ENCODE measurements at places on chromosomes 1 and 21.

DNA sequence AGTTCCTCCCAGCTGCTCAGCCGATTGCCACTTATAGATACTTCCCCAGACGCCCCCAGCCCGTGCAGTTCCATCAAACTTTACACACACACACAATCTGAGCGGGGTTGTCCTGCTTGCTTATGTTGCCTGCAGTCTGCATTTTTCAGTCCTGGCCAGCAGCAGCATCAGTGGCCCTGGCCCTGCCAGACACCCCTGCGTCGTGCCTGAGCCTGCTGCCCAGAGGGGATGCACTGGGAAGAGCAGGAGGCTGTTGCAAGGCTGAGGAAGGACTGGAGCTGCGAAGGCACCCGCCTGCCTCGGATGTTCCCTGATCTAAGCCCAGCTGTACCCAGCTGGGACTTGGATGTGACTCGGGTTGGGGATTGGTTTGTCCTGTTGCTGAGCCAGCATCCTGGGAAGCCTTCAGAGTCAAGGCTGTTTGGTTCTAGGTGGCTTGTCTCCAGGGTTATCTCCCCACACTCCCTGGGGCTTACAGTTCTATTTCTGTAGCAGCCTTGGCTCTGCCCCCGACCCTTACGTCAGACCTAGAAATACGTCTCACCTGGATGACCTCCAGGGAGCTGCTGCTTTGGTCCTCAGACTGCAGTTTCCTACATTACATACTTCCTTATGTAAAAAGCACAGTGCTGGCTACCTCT is 42.3 kb downstream of the MAN1C1 start:
- no peak for DNase-seq

- DNase-seq: no peak
Measured at GRCh38 chr1:10537082-10537766, 62.5 kb downstream of the PEX14 start.

DNA sequence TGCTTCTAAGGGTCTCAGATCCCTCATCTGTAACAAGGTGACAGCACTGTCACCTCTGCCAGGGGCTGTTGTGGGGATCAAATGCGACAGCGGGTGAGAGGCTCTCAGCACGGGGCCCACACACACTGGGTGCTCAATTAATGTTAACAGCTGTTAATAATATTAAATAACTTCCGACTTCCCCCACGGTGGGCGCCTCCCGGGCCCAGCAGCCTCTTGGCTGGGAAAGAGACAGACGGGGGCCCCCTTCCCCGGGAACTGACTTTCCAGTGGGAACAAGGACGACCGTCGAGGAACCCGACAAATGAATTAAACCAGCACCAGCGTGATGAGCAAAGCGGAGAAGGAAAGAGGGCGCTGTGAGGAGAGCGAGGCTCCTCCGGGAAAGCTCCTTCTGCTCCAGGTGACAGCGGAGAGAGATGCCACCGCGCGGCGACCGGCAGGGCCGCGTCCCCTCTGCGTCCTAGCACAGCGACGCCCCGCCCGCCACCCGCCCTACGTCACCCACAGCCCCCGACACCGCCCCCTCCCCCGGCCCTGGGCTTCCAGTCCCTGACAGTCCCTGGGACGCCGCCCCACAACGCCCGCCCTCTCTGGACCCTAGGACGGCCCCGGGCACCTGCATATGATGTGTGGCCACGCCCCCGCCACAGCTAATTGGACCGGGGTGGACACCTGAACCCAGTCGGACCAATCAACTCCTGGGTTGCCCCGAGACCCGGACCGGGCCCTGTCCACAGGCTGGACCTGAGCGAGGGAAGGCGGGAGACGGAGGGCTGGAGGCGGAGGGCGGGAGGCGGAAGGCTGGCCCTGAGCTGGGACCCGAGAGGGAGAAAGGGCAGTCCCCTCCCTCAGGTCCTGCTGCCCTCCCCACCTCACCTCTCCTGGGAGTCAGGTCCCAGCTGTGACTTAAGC is 38.2 kb downstream of the MATN1 start:
- DNase-seq: no peak

DNA sequence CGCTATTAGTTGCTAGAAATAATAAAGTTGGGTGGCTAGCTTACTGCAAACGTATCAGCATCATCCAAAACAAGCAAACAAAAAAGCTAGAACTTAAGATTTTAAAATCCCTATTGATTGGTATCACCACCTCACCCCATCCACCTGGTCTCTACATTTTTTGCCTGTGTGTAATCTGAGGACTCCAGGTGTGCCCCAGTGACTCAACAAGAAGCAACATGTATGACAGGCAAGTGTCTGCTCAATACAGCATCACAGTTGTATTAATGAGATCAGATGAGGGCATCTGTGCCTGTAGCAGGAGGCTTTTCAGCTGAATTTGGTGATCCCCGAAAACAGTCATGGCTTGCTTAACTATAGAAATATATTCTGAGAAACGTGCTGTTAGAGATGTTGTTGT is 14.6 kb upstream of the PAPPA2 start:
- no peak for DNase-seq

GRCh38 chr21:28590026-28590425 is 402.7 kb downstream of the LTN1 start:
- no peak for DNase-seq

DNA sequence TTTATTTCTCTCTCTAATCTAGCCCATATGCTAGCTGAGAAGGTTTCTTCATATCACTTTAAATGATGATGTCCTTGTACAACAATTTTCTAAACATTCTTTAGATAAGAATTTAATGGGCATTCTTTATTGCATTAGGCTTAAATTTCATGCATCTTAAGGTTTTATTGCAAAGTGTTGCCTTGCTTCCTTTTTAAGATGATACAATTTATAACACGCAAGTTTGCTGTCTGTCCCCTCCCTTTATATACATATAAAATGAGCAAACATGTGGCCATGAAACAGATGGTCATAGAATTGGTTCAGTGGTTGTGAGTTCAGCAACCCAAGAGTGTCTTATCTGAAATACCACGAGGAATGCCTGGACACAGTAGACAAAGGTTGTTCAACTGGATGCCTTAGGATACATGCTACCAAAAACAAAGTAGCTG is 12.1 kb downstream of the NBPF3 start:
- no peak for DNase-seq

GRCh38 chr1:76562292-76562691 is 305.0 kb upstream of the ST6GALNAC5 start:
- DNase-seq: no peak

DNA sequence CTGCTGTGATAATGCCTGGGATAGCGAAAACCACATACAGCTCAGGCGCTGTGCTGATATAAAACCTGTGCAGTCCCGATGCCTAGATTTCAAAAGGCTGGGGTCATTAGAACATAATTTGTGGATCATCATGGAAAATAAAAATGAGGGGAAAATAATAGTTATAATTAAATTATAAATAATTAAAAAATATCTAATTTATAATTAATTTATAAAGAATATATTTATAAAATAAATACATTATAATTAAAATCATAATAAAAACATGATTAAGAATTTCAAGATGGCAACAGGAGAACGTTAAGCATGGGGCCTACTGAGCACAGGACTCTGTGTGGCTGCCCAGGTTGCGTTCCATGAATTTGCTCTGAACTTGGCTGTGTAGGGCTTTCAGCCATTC is 53.9 kb downstream of the C21orf91 start:
- no peak for DNase-seq

- no peak for DNase-seq
Measured at GRCh38 chr1:217240656-217241055, 390.2 kb downstream of the GPATCH2 start.

GRCh38 chr1:43557744-43558245 is 27.1 kb downstream of the PTPRF start:
- DNase-seq: no peak

DNA sequence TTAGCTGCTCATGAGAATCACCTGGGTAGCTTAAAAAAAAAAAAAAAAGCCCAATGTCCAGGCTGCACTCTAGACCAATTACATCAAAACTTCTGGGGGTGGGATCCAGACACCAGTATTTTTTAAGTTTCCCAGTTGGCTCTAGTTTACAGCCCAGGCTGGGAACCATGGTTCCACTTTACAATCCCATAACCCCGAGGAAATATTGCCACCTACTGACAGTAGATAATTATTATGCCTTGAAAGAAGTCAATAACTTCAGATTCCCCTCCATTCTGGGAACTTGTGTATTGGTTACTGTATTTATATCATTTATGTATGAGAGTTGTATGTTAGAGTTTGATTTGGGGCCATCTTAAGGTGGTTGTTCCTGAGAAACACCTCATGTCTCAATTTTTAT is 100.2 kb downstream of the SPATA46 start:
- no peak for DNase-seq

DNA sequence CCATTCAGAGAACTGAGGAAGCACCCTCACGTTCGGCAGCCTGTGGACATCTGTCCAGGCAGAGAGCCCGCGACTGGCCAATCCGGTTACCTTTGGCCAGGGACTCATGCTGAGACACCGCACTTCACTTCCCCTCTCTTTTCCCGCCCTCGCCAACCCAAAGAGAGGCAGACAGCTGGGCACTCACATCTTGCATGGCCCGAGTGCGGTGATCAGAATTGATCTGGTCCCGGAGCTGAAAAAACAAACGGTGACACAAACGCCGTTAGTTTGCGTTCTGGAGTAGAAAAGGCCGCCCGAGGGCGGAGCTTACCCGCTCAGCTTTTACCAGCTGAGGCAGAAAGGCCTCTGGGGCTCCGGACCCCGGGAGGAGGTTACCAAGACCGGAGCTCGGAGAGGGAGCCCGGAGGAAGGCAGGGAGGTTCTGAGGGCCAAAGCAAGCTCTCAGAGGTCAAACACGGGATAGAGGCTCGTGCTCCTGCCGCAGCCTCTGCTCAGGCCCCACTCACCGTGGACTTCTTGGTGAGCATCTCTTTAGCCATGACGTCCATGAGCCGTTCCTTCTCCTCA is 376 bp downstream of the SF3A3 start:
- DNase-seq: no peak

DNA sequence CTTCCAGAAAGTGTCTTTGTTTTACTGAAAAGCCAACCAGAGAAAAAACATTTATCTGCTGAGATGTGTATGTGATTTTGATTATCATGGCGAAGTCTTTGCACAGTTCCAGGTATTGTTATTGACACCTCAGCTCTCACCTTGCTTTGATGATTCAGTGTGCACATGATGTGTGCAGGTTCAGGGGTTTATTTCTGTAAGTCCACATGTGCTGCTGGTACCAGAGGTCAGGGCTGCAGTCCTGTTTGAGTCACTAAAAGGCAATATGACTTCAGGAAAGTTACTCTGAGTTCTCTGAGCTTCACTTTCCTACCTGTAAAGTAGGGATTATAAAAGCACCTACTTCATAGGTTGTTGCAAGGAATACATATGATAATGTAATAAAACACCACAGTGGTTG is 97.1 kb downstream of the CNIH3 start:
- DNase-seq: no peak

GRCh38 chr1:182368903-182369302 is 22.7 kb downstream of the GLUL start:
- DNase-seq: peak; percentile 28

DNA sequence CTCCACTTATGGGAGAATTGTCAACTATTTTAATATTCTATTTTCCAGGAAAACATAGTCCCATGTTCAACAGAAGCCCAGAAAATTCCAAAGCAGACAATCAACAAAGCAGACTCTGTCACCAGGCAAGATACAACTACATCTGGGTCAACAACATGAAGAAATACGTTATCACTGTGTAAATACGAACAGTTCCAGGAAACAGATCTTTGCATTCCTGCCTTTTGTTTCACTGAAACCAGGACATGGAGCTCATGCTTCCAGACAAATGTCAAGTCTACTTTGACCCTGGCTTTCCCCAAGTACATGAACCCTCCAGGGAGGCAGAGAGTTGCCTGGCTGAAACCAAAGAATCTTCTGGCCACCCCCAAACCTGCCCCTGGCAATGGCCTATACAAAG is 106.7 kb downstream of the SETD4 start:
- DNase-seq: no peak

DNA sequence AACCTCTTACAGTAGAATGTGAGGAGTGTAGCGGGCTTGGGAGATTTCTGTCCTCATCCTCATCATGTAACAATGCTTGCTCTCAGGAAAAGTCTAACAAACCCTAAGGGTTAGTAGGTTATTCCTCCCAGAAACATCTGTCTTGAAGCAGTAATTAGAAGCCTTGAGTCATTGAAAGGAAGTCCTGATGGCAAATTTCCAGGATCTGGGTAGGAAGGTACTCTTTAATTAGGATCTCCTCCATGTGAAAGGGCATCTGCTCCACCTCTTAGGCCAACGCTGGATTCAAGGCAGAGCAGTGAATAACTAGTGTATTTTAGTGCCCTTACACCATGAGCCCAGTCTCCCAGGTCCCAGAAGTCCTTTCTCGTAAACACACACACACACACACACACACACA is 106.6 kb upstream of the BARHL2 start:
- no peak for DNase-seq

DNA sequence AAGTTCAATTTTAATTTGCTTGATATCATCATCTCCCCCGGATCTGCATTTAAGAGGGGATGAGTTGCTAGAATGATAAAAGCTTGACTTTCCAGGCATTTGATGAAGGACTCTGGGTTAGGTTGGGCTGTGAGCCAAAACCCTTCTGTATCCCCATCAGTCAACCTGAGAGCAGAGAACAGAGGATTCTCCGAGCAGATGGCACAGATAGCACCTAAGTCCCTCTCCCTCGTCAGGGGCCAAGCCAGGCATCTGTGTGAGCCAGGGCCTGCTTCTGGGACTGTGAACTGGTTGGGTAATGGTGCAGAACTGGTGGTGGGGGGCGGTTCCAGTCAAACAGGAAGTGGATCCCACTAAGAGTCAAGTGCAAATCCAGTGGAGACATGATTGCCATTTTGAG is 205.8 kb downstream of the TNR start:
- no peak for DNase-seq

- DNase-seq: no peak
Measured at GRCh38 chr1:61138921-61139774, 56.8 kb downstream of the NFIA start.

DNA sequence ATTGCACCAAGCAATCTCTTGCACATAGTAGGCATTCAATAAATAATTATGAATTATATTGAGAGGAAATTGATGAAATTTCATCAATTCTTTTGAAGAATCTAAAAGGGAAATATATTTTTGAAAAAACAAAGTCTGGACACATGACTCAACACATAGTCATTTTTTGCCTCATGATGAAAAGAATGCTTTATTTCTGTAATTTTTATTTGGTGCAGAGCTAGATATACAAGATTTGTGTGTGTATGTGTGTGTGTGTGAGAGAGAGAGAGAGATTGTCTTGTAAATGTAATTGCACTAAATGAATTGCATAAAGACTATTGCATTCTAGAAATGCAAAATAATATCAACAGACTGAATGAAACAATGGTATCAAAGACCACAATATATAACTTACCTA is 206.2 kb upstream of the C1orf87 start:
- DNase-seq: no peak

GRCh38 chr1:89842567-89843272 is 21.9 kb downstream of the LRRC8D start:
- peak; percentile 76 for DNase-seq

GRCh38 chr1:113940365-113941244 is 11.5 kb downstream of the HIPK1 start:
- DNase-seq: no peak

- DNase-seq: no peak
Measured at GRCh38 chr1:3417934-3418333, 36.5 kb upstream of the ARHGEF16 start.
